ENCODE measurements at places on chromosomes 13 and 19. TPM values are rescaled to one million over a fixed set of nuclear protein-coding genes. Genes with fewer than 3 reads are reported as not detected.
A peak's percentile ranks its signal among the peaks of the same experiment; 100 is the strongest.

MRPL4 gene
- 93.6 TPM for total RNA-seq

RASIP1 gene
- 0.53 TPM for total RNA-seq

GRCh38 chr19:873084-873483 lies 13.6 kb downstream of the CFD start:
- H3K4me1 ChIP-seq = peaks cover 11% of the 10 kb centered on the region
- peak overlapping the region; percentile 70 for H3K4me3 ChIP-seq
- no peaks in the 10 kb centered on the region for H3K27me3 ChIP-seq
- DNase-seq = peak; percentile 83

CEACAM7 gene
- not detected for total RNA-seq

- no peaks in the 10 kb centered on the region for H3K36me3 ChIP-seq
- no peak overlapping the region for H3K27ac ChIP-seq
- no peak for DNase-seq
- H3K4me1 ChIP-seq = peaks cover 18% of the 10 kb centered on the region
Measured at GRCh38 chr19:42261763-42262162, 6.8 kb upstream of the ERF start.

- no peak for DNase-seq
- H3K4me1 ChIP-seq = peaks cover 6% of the 10 kb centered on the region
- no peaks in the 10 kb centered on the region for H3K36me3 ChIP-seq
- no peak overlapping the region for H3K27ac ChIP-seq
Measured at GRCh38 chr19:4585556-4585955, 26.1 kb upstream of the SEMA6B start.

DNA sequence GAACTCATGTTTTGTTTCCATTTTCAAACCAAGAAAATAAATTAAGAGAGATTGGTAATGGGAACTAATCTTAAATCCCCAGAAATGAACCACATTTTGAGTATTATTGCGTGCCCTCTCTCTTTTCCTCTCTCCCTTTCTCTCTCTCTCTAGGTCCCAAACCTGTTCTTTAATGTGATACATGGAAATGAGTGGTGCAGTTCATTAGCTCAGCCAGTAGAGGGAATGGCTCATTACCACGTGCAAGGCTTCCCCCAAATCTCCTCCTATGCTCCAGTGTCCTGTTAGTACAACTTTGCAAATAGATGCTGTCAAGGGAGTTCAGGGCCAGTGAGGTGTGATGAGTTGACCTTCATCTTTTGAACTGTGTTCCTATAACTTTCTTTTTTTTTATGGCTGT lies 178.4 kb downstream of the FGF9 start:
- H3K27ac ChIP-seq = no peak overlapping the region
- H3K4me1 ChIP-seq = peaks cover 6% of the 10 kb centered on the region
- no peak overlapping the region for H3K4me3 ChIP-seq
- peak; percentile 12 for DNase-seq
- H3K36me3 ChIP-seq = no peaks in the 10 kb centered on the region

- H3K36me3 ChIP-seq = no peaks in the 10 kb centered on the region
- no peak for DNase-seq
- H3K4me1 ChIP-seq = no peaks in the 10 kb centered on the region
- H3K27ac ChIP-seq = no peak overlapping the region
- no peak overlapping the region for H3K4me3 ChIP-seq
- H3K27me3 ChIP-seq = peaks cover 33% of the 10 kb centered on the region
Measured at GRCh38 chr13:108855737-108856387, 226.5 kb downstream of the MYO16 start.

RNF113B gene
- not detected for total RNA-seq

DNA sequence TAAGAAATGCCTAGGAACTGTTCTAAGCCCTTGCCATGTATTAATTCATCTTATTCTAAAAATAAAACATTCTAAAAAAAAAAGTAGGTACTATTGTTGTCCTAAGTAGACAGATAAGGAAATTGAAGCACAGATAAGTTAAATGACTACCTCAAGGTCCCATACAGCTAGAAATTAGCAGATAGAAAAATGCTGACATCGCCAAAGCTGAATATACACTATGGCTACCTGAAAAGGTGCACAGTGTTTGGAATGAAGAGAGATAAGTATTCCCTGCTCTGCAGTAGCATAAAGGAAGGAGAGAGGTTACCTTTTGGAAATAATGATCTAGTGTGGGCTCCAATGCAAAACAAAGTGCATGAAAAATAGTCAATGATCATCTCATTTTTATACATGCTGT lies 65.3 kb downstream of the DCT start:
- H3K36me3 ChIP-seq = peaks cover 14% of the 10 kb centered on the region
- DNase-seq = no peak
- H3K27ac ChIP-seq = no peak overlapping the region

- H3K27ac ChIP-seq = no peak overlapping the region
- H3K27me3 ChIP-seq = no peaks in the 10 kb centered on the region
- no peak for DNase-seq
- H3K36me3 ChIP-seq = peaks cover 2% of the 10 kb centered on the region
- no peak overlapping the region for H3K4me3 ChIP-seq
- peaks cover 15% of the 10 kb centered on the region for H3K4me1 ChIP-seq
Measured at GRCh38 chr19:4673216-4673615, 3.1 kb upstream of the MYDGF start.

- no peak overlapping the region for H3K4me3 ChIP-seq
- H3K36me3 ChIP-seq = no peaks in the 10 kb centered on the region
- H3K27ac ChIP-seq = no peak overlapping the region
- H3K4me1 ChIP-seq = no peaks in the 10 kb centered on the region
- no peaks in the 10 kb centered on the region for H3K27me3 ChIP-seq
- DNase-seq = no peak
Measured at GRCh38 chr19:28864577-28865042, 348.3 kb downstream of the UQCRFS1 start.
